MCF 10A (cell line): ENCODE measurements at places on chromosomes 2 and 18.

DNA sequence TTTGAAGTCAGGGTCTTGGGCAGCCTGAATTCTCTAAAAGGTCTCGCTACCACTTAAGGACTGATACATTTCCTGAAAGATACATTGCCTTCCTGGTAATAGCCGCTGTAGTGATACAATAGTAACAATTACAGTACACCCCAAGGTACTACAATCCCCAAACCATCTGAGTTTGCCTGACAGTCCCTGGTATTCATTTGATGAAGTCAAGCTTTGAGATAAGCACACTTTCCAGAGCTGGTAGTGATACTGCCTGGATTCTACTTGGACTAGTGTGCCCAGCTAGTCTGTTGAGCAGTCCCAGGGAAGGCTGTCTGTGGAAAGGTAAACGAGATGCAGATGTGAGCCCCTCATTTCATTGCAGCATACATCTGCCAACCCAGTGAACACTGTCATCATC is 24.4 kb upstream of the ITGB6 start:
- H3K36me3 ChIP-seq = peaks cover 6% of the 10 kb centered on the region
- peak overlapping the region; percentile 99 for H3K27ac ChIP-seq
- H3K4me3 ChIP-seq = peak overlapping the region; percentile 48
- peaks cover 92% of the 10 kb centered on the region for H3K4me1 ChIP-seq
- DNase-seq = no peak
- no peaks in the 10 kb centered on the region for H3K27me3 ChIP-seq

DNA sequence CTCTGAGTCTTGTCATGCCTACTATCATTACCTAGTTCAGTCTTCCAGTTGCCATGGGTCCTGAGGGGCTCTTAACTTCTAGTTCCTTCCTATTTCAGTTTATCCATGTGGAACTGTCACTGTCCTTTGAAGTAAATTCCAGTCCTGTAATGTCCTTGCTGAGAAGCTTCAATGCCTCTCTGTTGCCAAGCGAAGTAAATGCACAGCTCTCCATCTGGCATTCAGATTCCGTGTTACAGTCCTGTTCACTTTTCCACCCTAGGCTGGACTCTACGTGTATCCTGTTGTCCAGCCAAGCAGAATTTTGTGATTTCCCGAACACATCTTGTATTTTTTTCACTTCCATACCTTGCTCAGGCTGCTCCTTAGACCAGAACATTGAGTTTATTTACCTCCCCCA is 245.3 kb downstream of the BABAM2 start:
- DNase-seq = no peak
- H3K4me3 ChIP-seq = peak overlapping the region; percentile 52
- no peaks in the 10 kb centered on the region for H3K27me3 ChIP-seq
- H3K36me3 ChIP-seq = peaks cover 12% of the 10 kb centered on the region

- H3K4me1 ChIP-seq = peaks cover 9% of the 10 kb centered on the region
- H3K4me3 ChIP-seq = no peak overlapping the region
- no peaks in the 10 kb centered on the region for H3K27me3 ChIP-seq
- no peaks in the 10 kb centered on the region for H3K36me3 ChIP-seq
Measured at GRCh38 chr2:197232010-197232409, 78.6 kb downstream of the ANKRD44 start.

GRCh38 chr2:3248754-3249475 is 128.7 kb downstream of the EIPR1 start:
- no peak overlapping the region for H3K4me3 ChIP-seq
- H3K27me3 ChIP-seq = no peaks in the 10 kb centered on the region
- H3K27ac ChIP-seq = no peak overlapping the region
- H3K4me1 ChIP-seq = no peaks in the 10 kb centered on the region
- no peak for DNase-seq

DNA sequence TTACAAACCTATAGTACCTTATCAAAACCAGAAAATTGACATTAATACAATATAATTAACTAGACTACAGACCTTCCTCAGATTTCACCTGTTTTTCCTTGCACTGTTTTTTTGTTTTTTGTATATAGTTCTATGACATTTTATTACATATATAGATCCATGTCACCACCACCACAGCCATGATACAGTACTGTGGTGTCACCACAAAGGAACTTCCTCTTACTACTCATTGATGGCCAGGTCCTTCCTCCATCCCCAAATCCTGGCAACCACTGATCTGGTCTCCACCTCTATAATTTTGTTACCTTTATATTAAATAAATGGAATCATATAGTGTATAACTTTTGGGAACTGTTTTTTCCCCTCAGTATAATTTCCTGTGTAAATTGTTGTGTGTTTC is 19.4 kb upstream of the ATP6V1B1 start:
- no peak overlapping the region for H3K27ac ChIP-seq
- H3K4me3 ChIP-seq = no peak overlapping the region
- H3K36me3 ChIP-seq = no peaks in the 10 kb centered on the region
- no peak for DNase-seq

- no peaks in the 10 kb centered on the region for H3K36me3 ChIP-seq
- no peak overlapping the region for H3K4me3 ChIP-seq
- no peak overlapping the region for H3K27ac ChIP-seq
- no peak for DNase-seq
Measured at GRCh38 chr2:193253014-193253530, 1058.3 kb upstream of the TMEFF2 start.

GRCh38 chr2:105257981-105258380 is 16.4 kb downstream of the GPR45 start:
- peaks cover 6% of the 10 kb centered on the region for H3K4me1 ChIP-seq
- DNase-seq = no peak
- H3K27ac ChIP-seq = no peak overlapping the region
- H3K4me3 ChIP-seq = no peak overlapping the region

DNA sequence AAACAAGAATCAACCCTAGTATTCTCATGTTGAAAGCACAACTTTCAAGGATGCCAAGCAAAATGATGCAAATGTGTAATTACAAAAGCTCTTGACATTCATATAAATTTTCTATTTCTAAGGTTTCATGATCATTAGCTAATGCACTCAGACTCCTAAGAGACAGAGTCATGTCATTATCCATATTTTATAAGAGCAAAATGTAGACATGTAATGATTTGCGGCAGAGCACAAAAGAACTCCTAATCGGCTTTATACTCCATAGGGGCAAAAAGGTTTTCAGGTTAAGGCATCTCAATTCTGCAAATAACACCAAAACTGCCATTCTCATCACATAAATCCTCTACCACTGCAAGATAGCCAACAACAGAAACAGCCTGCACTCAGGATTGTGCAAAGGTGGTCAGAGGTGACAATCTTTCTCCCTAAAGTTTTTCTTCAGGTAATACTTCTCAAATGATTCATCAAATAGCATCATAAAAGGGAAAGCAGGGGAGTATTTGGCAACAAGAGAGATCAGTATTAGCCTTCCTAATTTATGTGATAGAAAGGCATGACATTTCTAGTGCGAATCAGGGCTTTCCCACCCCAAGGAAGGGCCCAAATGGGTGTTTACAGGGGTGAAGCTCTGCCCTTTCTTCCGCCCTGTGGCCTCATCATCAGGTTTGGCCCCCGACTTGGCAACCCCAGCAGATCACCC is 64.7 kb downstream of the STK39 start:
- H3K36me3 ChIP-seq = peaks cover 14% of the 10 kb centered on the region
- no peak overlapping the region for H3K4me3 ChIP-seq
- no peaks in the 10 kb centered on the region for H3K27me3 ChIP-seq
- no peak overlapping the region for H3K27ac ChIP-seq
- DNase-seq = no peak
- peaks cover 6% of the 10 kb centered on the region for H3K4me1 ChIP-seq

DNA sequence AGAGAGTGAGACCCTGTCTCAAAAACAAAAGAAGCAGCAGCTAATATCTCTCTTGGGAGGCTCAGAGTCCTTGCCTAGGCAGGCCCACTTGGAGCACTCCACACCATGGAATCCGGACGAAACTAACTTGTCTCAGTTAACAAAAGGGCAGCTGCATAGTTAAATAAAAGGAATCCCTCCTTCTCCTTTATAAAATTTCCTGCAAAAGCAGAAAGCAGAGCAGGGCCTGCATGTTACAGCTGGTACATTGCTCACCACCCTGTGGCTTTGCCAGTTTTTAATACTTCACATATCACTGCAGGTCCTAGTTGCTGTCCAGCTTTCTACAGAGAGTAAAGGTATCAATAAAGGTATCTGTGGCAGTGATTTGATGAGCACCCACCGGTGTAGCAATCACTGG is 93.6 kb downstream of the ASAP2 start:
- H3K4me3 ChIP-seq = no peak overlapping the region
- no peak overlapping the region for H3K27ac ChIP-seq
- H3K27me3 ChIP-seq = no peaks in the 10 kb centered on the region
- no peak for DNase-seq
- peaks cover 42% of the 10 kb centered on the region for H3K36me3 ChIP-seq

DNA sequence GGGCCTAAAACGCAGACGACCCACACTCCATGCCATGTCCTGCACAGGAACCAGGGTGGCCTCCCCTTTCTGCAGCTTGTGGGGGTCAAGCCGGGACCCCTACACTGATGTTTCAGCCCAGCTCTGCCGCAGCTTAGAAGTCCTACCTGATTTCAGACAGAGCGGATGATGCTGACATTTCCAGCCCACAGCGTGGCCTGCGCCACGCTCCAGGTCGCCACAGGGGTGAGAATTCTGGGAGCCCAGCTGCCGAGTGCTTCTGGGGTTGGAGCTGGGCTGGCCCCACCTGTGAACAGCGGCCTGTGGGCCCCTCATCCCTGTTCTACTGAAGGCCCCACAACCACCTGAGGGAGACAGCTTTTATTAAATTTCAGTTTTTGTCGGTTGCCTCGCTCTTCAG is 77.2 kb downstream of the NFATC1 start:
- no peaks in the 10 kb centered on the region for H3K27me3 ChIP-seq
- no peak overlapping the region for H3K4me3 ChIP-seq
- no peak overlapping the region for H3K27ac ChIP-seq
